ENCODE measurements at places on chromosomes 2 and 18. TPM values are rescaled to one million over a fixed set of nuclear protein-coding genes. Genes with fewer than 3 reads are reported as not detected.

RPE gene
- 34.3 TPM for total RNA-seq

CYP27C1 gene
- total RNA-seq, result 2.3 TPM

MALL gene
- total RNA-seq, result 6.3 TPM

PLGLB2 gene
- total RNA-seq, result 0.80 TPM

ADCYAP1 gene
- 0.13 TPM for total RNA-seq

ATP6V1B1 gene
- total RNA-seq, result 0.62 TPM

POU3F3 gene
- total RNA-seq, result 0.13 TPM

UGT1A8 gene
- not detected for total RNA-seq

GRCh38 chr2:113167962-113168340 lies 5.8 kb upstream of the PSD4 start:
- DNase-seq, result no peak

GRCh38 chr2:11873356-11874154 lies 127.1 kb downstream of the LPIN1 start:
- peak; percentile 43 for DNase-seq

DNA sequence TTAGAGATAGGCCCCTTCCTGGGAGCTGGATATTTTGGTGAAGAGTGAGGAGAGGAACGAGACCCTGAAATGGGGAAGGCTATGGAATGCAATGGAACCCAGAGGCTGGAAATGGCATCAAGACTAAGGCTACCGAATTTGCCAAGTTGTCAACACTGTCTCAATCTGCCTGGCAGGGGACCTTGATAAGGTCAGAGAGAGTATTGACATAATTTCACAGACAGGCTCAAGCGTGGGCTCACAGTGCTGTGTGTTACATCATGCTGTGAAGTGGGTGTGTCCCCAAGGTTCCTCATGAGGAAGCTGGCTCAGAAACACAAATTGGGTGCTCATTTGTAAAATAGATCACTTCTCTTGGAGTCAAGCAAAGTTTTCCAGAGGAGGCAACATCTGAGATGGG lies 51.8 kb upstream of the CYRIA start:
- no peak for DNase-seq

DNA sequence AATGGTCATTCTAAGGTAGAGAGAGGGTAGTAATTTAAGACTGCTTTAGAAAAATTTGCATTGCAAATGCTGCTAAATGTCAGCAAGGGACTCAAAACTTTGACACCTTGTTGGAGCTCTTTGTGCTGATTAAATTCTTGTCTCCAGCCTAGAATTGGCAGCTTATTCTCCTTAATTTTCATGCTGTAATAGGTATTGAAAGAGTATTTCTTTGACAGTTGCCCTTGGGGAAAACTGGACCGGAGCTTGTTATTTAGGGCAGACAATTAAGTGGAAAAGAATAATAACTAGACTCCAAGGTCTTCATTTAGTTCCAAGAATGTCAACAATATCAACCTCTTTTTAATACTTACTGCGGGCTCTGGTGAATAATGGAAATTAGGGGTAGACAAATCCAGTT lies 264.0 kb downstream of the TPGS2 start:
- no peak for DNase-seq

DNA sequence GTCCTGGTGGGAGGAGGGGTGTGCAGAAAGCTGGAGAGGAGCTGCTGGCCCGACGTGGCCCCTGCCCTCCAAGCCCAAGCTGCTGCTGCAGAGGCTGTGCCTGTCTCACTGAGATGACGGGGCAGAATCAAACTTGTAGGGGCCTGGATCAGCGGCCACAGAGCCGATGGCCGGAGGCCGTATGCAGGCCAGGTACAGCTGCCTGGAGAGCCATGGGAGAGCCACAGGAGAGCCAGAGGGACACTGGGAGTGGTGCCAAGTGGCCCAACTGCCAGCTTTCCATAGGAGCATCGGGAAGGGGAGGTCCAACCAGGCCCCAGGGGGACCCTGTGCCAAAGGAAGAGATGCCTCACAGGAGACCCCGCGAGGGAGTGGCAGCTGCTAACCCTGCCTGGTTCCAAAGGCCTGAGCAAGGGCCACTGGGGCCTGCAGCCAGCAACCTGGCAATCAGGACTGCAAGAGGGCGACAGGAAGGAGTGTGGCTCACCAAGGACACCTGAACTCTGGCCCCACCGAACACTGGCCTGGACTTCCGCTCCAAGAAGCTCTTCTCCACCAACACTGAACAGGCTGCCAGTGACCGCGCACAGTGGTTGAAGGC lies 70.7 kb downstream of the HDAC4 start:
- DNase-seq, result no peak

- no peak for DNase-seq
These were observed 74.0 kb upstream of the SEC11C start for GRCh38 chr18:59065684-59066083.

DNA sequence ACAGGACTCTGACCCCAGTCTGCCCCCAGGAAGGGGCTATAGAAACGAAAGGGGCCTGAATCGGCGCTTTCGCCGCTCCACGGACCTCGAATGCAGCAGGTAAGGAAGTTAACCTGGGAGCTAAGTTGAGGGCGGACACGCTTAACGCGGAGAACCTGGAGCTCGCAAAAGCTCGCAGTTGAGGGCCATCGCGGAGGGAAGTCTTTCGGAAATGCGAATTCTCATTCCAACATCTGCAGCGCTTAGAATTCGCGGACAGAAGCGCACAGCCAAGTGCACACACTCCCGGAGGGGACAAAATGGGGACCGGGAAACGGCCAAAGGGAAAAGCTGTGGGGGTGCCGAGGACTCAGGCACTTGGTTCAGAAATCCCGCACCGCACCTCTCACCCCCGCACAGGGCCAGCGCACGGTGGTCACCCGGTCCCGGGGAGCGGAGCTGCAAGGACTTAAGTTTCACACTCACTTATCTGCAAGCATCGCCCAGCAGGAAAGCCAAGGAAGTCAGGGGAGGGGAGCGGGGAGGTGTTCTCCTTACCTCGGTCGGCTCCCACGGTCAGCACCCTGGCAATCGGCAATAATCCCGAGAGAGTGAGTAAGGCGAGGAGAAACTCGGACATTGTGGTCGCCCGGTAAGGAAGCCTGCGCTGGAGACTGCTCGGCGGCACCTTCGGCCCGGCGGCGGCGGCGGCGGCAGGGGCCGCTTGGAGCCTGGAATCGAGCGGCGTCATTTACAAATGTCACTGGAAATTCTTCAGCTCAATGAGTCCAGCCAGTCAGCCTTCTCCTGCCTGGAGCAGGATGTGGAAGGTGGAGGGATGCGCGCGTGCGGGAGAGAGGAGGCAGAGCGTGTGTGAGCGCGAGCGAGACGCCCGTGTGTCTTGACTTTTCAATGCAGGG lies 456 bp downstream of the LRP1B start:
- DNase-seq, result peak; percentile 90

DNA sequence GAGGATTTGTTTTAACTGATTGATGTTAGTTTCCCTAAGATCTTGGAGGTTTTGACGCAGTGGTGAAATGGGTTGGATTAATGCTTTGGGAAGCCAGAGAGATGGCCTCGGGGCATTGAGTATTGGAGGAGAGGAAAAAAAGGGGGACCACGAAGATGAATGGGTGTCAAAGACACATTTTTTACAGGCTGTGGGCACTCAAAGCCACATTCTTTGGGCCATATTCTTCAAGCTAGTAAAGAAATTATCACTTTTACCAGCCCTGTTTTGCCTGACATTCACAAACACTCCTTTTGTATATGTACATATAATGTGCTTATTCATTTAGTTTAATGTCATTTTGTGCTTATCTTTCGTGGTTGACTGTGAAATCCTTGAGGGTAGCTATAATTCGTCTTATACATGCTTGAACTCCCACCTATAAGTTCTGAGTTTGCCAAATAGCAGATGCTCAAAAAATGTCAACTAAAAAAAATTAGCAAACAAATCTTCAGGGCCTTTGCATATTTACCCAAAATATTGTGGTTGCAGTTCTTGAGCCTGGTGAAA lies 146.3 kb downstream of the ARL6IP6 start:
- no peak for DNase-seq

GRCh38 chr18:11849841-11850634 lies 1.2 kb upstream of the CHMP1B start:
- peak; percentile 74 for DNase-seq

DNA sequence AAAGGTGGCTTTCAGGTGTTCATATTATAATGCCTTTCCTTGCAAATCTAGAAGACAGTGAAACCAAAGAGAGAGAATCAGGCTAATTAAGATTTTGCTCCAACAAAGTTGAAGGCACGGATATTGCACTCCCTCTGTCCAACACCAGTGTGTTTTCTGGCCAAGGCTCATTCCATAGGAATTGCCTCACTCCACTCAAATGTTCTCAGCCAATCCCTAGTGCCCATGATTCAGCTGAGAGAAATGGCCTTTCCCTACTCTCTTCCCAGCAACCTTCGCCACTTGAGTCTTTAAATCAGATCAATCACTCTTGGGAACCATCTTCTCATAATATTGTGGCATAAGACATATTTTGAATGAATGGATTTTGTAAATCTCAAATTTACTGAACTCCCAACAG lies 768.2 kb upstream of the ACVR2A start:
- no peak for DNase-seq

- DNase-seq, result peak; percentile 19
These were observed 27.2 kb downstream of the PPP3R1 start for GRCh38 chr2:68225119-68225632.

DNA sequence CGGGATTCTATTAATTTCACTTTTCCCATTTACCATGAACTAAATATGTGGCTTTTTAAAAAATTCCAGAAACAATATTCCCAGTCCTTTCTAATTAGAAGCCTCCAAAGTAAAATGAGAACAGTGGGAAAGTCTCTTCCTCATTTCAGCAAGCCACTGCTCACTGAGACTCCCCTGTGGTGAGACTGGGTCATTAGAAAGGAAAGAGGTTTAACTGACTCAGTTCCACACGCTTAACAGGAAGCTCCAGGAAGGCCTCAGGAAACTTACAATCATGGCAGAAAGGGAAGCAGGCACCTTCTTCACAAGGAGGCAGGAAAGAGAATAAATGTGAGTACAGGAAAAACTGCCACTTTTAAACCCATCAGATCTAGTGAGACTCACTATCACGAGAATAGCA lies 258.9 kb upstream of the CHAC2 start:
- DNase-seq, result no peak

DNA sequence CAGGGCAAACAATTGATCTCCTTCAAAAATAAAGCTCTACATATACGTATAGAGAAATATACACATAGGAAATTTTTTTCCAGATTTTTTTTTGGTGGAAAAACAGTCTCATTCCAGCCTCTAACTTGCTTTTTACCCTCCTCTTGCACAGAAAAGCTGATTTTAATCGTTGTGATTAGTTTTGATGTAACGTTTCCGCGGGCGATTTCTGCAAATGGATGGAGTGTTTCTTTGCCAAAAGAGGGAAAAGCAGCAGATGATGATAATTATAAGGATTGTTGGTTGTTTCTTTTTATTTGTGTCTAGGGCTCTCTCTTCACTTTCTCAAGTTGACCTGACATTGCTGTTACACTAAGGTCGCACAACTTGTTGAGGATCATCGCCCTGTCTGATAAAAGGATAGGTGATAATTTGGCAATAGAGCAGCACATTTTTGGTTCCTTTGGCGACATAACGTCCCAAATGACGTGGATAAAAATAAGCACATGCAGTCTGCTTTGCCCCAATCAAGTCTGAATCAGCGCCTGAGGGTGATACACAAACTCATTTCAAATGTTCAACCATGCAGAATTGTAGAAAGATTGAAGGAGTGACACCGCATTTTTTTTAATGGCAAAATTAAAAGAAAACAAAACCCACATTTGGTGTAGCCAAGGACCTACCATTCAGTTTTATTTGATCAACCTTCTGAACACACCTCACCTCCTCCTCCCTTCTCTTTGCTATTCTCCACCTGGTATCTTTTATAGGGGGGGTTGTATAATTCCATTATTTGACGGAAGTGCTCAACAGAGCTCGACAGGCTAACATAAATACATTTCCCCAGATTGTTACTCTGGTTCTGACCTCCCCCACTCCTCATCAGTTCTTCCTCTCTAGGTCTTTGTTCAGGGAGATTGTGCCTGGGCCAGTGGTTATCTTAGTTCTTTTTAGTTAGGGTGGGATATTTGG lies 109.6 kb upstream of the KCTD1 start:
- no peak for DNase-seq

GRCh38 chr2:133138693-133139092 lies 429.6 kb downstream of the NCKAP5 start:
- no peak for DNase-seq

- no peak for DNase-seq
These were observed 317.0 kb upstream of the MYT1L start for GRCh38 chr2:2648094-2648493.

GRCh38 chr2:95276244-95276887 lies 2.1 kb downstream of the PROM2 start:
- no peak for DNase-seq

- peak; percentile 55 for DNase-seq
These were observed 94.0 kb downstream of the FMNL2 start for GRCh38 chr2:152428800-152429582.
